ENCODE measurements at places on chromosomes 5 and 9.

DNA sequence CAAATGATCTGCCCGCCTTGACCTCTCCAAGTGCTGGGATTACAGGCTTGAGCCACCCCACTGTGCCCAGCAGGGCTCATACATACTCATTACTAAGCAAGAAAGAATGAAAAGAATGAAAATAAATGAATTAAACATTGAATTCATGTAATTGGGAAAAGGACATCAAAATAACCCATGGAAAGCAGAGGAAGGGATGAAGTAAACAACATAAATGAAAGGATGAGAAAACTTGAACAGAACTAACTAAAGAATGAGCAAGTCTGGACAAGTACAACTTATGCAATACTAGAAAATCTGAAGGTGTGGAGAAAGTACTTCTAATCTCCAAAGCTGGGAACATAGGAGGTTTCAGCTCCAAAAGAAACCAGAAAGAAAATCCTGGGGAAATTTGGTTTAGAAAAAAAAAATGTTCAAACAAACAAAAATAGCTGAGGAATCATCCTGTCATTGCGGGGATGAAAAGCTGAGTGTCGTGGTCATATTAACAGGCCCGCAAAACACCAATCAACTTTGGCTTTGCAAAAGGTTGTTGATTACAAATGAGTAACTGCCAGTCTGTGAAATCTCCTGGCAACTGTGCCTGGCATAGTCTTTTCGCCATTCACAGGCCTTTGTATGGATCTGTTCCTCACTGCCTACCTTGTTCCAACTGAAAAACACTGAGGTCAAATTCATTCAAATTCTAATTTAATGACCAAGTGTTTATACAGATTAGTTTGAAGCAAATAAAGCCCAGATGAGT, 2.3 kb upstream of the AK3 start:
- no peak for DNase-seq

GRCh38 chr9:109730228-109730627, 49.8 kb upstream of the PALM2AKAP2 start:
- DNase-seq: no peak

DNA sequence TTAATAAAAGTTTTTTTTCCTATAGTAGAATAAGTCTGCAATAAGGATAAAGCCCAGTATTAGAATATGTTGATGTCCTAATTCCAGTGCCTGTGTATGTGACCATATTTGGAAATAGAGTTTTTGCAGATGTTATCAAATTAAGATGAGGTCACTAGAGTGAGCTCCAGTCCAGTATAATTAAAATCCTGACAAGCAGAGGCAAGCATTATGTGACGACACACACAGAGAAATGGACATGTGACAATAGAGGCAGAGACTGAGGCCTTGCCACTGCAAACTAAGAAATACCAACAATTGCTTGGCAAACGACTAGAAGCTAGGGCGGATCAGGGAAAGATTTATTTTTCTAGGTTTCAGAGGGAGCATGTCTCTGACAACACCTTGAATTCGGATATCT, 216.4 kb upstream of the CYLC2 start:
- DNase-seq: no peak

GRCh38 chr5:151107084-151107483, 26.2 kb upstream of the TNIP1 start:
- no peak for DNase-seq

GRCh38 chr9:116096046-116096445, 57.5 kb upstream of the PAPPA start:
- no peak for DNase-seq

- no peak for DNase-seq
Observed at GRCh38 chr9:89886281-89886700, 281.5 kb downstream of the GADD45G start.

GRCh38 chr9:132077881-132078698, 1.6 kb downstream of the MED27 start:
- DNase-seq: peak; percentile 24

DNA sequence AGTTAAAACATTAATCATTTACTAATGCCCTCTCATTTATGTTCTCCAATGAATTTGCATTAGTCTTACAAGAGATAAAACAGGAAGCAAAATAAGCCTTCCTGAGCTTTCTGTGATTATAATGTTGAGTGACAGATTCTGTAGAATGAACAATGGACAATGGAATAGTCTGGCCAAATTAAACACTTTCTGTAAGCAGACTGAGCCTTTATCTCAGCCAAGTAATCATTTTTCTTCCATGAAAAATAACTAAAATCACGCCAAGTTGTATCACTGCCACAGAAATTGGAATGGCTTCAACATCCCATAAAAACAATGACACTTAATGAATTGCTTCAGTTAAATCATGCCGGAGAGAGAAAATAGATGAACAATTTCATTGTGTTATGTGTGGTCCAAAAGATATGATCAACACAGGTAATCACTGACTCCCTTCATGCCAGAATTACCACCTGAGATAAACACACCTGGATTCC, 63.0 kb downstream of the TSSK1B start:
- DNase-seq: no peak

DNA sequence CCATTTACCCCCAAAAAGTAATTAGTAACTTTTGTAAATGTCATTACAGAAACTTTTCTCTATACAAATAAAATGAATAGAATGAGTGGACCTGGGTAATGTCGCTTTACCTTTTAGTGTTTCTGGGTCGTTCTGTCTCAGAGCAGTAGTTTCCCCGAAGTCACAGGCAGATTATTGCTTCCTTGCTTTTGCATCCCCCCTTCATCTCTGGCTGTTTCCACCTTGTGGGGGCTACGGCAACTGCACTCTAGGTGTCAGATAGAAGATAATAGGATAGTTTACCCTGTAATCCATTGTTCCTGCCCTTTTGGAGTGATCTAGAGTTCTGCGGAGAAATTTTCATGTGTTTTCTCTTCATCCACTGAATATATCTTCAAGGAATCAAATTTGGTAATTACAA, 68.7 kb downstream of the PRR16 start:
- DNase-seq: no peak

DNA sequence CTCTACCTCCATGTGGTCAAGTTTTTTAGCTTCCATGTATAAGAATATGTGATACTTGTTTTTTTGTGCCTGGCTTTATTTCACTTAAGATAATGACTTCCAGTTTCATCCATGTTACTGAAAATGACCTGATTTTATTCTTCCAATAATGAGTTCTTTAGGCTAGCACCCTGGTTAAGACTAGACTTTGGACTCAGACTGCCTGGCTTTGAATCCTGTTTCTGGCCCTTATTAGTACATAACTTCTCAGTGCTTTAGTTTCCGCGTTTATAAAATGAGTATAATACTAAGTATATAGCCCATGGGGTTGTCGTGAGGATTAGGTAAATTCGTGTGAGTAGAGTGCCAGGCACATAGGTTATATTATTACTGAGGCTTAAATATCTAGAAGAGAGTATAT, 18.5 kb downstream of the KIAA1958 start:
- no peak for DNase-seq

DNA sequence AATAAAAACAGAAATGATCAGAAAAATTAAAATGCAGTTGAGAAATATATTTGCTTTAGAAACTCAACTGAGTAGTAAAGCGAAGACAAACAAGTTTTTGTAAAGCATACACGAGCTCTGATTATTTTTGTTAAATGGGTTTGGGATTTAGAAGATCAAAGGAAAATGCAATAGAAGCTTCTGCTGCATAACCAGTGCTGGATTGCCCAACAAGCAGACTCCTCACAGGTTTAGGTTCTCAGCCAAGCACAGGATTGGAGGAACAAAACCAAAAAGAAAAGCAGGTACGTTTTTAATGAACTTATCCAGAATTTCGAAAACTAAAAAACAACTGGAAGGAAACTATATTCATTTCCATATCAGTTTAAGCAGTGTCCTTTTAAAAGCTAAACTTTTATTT, 423.8 kb downstream of the TMEM161B start:
- DNase-seq: no peak

GRCh38 chr5:72835633-72836032, 19.2 kb downstream of the TNPO1 start:
- no peak for DNase-seq

DNA sequence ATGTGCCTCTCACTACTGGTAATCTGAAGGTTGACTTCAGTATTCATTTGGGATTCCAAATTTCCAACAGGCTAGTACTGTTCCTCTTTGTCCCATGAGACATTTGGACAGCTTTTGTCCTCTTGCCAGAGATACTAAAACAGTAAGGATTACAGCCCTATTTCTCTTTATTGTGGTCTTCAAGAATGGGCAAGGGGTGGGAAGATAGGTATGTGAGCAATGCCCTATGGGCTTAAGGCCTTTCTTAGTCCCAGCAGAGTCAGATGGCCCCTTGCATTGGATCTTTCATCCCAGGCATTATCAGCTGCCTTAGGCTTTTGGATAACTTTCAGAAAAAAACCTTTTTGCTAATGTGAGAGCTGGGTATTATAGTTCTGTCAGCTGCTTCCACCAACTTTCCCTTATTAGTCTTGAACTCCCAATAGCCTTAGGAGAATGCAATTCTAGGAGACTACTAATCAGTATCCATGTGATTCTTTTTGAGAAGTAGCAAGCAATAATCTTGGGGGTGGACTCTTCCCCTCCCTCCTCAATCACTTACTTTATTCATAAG, 361.1 kb upstream of the NUDT12 start:
- DNase-seq: no peak

DNA sequence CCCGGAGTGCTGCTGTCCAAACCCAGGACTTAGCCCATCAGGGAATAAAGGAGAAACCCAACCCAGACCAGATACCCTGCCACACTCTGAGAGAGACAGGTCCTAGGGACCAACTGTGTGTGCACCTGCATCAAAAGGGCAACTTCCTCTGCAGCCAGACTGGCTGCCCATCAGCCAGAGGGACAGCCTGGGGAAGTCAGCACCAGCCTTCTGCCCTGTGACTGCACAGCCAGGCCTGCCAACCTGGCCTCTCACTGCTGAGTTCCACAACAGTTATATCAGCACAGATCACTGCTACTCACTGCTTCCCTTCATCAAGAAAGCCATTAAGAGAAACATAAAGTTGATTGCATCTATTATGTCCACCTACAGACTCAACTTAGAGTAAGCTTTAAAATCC, 18.0 kb downstream of the GABBR2 start:
- no peak for DNase-seq

GRCh38 chr9:88072831-88073375, 65.4 kb downstream of the SPATA31C2 start:
- DNase-seq: no peak

- DNase-seq: peak; percentile 25
Observed at GRCh38 chr5:169970911-169971765, 9.2 kb downstream of the INSYN2B start.

DNA sequence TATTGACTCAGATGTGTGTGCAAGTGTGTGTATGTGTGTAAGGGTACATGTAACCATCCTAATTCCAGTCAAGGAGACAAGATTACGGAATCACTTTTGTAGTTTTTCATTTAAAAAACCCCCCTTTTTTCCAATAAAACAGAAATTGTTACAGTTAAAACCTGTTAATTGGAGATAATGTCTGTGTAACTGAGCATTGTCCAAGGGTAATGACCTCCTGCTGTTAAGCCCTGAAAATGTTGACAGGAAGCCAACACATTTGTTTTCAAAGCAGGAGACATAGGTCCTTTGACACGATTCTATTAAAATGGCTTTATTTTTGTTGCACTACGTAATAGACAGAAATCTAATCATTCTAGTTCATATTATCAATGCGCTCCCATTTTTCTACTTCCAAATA, 457.3 kb upstream of the ARRDC3 start:
- DNase-seq: no peak

DNA sequence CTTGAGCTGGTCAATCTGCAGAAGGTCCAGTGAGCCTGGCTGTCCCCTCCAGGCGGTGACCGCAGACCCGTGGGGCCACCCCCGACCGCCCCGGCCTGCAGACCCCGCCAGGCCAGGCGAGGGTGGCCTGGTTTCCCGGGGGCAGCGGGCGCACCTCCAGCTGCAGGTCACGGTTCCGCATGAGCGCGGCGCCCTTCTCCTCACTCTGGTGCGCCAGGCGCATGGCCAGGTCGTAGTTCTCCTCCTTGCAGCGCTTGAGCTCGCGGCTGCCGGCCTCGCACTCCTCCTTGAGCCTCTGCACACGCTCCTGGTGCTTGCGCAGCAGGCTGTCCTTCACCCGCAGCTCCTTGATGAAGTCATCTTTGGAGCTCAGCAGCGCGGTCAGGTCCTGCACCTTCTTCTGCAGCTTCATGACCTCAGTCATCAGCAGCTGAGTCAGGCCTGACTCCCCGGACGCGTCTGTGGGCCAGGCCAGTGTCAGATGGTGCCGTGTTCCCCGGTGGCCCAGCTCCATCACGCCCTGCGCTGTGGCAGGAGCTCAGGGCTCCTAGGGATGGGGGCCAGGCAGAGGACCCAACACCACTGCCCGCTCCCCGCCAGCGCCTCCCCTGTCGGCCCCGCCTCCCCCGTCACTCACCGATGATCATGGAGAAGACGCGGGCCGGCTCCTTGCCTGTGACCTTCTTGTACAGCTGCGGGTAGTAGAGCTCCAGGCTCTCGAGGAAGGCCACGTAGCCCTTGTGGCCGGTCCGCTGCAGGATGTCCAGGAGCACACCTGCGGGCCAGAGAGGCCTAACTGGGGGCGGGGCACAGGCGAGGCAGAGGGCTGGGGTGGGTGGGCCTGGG, 2.6 kb downstream of the CARD9 start:
- no peak for DNase-seq

GRCh38 chr5:95631991-95632675, 12.2 kb downstream of the GPR150 start:
- peak; percentile 41 for DNase-seq

DNA sequence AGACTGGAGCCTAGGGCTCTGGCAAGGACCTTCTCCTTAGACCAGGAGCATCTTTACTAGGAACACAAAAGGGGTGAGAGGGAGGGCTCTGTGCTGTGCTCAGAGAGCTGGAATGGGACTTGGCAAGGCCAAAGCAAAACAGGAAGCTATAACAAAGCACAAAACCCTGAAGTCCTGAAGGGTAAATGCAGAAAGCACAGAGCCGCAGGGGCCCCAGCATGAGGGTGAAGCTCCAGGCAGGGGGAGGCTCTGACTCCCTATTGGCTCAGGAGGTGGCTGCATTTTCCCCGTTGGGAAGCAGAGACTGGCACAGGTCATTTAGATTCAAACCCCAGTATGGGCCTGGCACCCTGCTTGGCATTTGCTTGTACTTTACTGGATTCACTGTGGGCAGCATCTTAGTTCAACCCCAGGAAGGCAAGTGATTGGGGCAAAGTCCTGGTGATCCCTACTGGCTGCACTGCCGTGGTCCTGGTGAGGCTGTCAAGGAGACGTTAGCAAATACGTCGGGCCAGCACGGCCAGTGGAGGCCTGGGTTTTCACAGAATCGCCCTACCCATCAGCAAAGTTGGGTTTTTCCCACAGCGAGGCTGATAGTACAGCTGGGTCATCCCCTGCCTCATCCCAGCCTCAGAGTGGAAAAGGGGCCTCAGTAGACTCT, 46.3 kb downstream of the GGTA1 start:
- DNase-seq: no peak

DNA sequence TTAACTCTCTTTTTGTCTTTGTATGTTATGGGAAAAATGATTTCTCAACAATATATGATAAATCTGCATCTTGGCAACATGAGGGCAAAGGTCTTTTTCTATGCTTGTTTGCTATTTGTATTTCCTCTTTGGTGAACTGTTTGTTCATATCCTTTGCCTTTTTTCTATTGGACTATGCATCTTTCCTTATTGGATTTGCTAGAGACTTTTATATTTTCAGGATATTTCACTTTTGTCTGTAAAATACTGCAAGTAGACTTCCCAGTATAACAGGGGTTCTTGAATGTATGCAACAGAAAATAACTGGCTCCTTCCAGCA, 69.4 kb upstream of the SSBP2 start:
- no peak for DNase-seq

Data from upper lobe of left lung (tissue), 6 donors.